ENCODE measurements at places on chromosomes 5 and 9.

DNA sequence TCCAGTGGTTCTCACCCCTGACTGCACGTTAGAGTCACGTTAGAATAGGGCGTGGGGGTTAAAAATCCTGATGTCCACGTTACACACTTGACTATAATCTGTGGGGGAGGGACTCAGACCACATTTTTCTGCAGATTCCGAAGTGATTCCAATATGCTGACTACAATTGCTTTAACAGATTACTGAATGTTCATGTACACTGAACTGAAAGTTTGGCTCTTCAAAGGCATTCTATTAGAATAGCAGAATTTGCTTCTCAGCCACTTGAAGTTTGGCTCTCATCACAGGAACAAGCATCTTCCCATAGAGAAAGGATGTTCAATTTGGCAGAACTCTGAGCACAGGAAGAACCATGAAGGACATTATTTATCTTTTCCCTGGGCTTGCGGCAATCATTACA lies 84.5 kb downstream of the HAPLN1 start:
- no peak for DNase-seq

- no peak for DNase-seq
Measured at GRCh38 chr5:137372773-137373160, 126.4 kb downstream of the SPOCK1 start.

DNA sequence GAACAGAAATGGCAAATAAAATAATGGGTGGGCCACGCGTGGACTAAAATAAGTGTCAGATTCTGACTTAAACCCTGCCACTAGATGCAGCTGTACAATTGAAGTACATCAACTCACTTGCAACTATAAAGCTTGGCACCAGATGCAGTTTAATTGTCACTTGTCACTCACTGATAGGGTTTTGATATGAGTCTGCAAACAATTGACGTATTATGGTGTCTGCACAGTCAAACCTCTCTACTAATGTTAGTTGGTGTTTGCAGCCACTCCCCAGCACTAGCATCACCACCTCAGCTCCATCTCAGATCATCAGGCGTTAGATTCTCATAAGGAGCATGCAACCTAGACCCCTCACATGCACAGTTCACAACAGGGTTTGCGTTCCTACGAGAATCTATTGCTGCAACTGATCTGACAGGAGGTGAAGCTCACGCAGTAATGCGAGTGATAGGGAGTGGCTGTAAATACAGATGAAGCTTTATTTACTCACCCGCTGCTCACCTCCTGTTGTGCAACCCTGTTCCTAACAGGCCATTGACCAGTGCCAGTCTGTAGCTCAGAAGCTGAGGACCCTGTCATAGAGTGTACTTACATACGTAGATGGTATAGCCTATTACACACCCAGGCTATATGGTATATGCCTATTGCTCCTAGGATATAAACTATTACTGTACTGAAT lies 72.1 kb upstream of the SEMA6A start:
- no peak for DNase-seq

DNA sequence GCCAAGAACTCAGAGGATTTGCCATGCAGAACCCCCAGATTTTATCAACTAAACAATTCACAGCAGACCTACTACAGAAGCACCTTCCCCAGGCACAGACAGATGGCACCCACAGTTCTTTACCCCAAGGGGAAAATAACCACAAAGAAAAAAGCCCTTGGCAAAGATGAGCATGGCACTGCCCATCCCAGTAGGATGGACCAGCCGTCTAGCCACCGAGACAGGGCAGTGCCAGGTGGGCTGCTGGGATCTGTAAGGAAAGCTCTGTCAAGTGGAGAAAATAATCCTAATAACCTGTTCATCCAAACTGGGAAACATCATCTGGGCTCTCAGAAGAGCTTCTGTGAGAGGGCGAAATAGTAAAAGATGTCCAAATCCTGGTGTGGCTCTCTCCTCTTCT lies 130.0 kb downstream of the COL23A1 start:
- no peak for DNase-seq

- DNase-seq: no peak
Measured at GRCh38 chr5:87393331-87393730, 19.4 kb downstream of the CCNH start.

DNA sequence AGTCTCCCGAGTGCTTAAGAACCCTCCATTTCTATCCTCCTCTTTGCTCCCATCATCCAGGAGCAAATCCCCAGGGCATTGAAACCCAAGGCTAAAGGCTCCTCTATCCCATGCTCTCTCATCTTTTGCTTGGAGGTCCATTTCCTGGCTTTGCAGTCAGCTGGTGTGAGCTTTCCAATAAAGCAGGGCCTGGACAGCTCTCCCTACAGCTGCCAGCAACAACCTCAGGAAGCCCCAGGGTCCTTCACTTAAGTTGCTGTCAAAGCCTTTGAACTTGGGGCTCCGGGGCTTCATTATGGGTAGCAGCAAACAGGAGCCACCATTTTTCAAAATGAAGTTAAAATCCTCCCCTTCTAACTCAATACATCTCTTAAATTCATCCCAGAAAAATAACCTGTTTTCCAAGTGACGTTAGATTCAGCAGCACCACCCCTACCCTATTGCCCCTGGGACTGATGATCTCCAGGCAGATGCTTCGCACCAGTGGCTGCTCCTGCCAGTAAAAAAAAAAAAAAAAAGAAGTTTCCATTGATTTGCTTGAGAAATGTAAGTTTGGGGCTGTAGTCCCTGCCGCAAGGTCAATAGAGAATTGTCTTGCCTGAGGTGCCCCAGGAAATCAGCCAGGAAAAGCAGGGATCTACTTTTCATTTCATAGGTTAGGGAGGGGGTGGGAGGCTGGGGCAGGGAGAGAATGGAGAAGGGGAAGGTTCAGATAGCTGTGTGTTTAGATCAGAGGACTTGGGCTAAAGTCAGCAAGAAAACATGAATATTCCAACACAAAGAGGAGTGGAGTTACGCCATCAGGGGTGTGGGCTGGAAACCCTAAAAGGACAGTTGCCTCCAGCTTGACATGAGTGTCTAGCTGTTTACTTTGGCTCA lies 83.8 kb upstream of the IL6ST start:
- no peak for DNase-seq

DNA sequence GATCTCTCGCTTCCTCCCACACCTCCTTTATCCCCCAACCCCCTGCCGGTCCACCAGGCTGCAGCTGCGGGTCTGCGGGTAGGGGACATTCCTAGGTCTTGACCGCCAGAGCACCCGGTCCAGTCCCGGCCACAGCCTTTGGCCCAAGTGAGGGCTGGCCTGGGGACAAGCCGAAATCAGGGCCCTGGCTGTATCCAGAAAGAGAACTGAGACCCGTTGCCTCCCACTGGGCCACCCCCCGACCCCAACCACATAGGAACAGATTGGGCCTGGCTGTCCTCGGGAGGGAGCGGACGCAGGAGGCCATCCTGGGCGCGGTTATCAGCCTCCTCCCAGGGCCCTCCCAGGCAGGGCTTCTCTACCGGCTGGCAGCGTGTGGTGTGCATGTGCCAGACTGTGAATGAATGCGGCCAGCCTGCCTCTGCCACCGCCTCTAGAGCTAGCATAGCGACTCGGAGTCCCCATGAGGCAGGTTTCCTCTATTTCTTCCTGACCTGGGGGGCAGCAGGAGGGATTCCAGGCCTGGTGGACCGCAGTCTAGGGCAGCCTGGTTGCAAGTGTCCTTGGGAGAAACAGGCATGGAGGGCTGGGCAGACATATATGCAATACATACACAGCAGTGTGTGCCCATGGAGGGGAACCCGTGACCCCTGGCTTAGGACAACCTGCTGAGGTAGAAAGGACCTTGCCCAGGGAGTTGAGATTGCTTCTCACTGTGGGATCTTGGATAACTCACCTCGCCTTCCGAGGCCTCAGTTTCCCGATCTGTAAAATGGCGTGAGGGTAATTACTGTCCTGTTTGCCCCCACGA lies 1.2 kb downstream of the N4BP3 start:
- DNase-seq: peak; percentile 82

DNA sequence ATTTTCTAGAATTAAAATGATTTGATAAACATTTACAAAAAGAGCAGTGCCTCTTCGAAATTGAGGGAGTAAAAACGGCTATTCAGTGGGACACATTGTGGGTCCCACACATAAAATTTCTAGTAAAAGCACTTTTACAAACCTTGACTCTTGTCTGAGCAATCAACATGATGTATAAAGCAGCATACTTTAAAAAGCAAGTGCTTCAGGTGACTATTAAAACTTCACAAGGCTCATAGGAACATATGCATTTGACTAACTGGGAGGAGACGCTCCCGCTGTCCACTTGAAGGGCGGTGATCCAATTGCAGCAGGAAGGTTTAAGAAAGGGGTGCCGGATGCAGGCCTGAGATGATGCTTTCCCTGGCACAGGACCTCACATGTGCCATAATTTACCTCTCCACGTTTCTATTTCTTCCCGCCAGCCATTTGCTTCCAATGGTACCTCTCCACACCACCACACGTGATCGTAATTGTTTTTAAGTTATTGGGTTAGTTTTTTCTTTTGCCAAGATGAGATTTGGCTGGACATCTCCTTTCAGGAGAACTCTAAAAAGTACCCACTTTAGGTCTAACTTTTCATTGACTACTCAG lies 1.8 kb downstream of the MCTP1 start:
- no peak for DNase-seq

- DNase-seq: no peak
Measured at GRCh38 chr5:53714667-53715010, 154.2 kb downstream of the NDUFS4 start.

GRCh38 chr5:35030426-35031100 lies 17.2 kb downstream of the AGXT2 start:
- DNase-seq: no peak

- DNase-seq: no peak
Measured at GRCh38 chr9:121368138-121368522, 1.9 kb downstream of the STOM start.

GRCh38 chr5:116561658-116562057 lies 13.0 kb downstream of the SEMA6A start:
- no peak for DNase-seq

DNA sequence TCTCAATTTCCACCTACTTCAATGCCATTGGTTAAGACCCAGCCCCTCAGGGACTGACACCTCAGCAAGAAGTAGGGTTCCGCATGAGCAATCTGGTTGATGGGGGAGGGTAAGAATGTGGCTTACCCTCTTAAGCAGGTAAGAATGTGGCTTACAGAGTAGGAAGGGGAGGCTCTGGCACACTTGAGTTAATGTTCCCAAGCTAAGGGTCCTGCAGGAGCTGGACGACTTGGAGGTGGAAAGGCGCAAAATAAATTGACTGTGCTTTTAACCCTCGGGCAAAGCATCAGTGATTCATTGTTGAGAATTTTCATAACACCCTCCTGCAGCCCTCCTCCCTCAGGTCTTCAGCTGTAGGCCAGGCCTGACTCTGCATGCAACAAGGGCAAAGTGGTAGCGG lies 24.9 kb upstream of the ADRA1B start:
- no peak for DNase-seq

DNA sequence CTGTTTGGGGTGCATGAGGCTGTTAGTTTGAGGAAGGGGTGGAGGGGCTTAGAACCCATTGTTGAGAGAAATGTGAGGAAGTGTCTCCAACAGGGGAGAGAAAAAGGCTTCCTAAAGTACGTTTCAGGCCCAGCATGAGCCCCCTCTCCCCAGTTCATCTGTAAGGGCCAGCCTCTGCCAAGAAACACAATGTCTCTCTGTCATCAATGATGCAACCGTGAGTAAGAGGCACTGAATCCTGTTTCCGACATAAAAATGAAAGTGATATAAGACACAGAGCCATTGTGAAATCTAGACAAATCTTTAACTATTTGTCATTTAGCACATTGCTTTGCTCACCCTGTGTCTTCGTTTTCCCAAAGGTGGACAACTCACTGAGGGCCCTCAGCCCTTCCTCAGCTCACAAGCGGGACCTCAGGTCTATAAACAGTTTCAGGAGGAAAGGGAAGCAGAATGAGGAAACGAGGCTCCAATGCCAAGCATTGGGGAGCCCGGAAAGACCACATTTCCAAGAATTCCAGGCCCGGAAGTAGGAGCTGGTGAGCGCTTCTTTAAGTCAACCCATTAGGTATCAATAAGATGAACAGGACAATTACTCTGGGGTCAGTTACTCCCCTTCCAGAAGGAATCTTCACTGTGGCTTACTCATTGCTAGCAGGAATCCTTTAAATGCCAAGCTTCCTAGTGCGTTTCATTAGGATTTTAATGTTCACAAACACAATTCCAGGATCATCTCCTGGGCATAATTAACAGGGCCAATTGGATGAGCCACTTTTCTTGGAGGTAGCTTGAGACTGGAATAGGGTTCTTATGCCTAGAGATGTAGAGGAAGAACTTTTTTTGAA lies 59.0 kb upstream of the KLF4 start:
- DNase-seq: peak; percentile 2

DNA sequence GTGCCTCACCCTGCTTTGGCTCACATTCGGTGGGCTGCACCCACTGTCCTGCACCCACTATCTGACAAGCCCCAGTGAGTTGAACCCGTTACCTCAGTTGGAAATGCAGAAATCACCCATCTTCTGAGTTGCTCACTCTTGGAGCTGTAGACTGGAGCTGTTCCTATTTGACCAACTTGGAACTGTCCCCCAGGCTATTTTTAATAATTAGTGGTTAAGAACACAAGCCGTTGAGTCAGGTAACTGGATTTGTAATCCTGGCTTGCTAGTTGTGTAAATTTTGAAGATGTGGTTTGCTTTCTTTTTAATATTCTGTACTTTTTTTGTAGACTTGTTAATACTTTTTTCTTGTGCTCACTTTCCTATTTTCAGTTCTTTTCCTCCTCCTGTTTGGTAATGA lies 81.2 kb downstream of the CNTLN start:
- no peak for DNase-seq

DNA sequence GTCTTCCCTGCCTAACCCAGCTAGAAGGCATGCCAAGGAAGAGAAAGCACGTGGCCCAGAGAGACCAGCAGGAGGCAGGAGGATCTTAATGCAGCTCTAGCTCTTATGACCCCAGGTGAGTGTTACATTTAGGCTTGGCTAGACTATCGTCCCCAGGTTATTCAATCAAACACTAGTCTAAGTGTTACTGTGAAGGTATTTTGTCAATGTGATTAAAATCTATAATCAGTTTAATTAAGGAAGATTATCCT lies 483.7 kb downstream of the BNC2 start:
- no peak for DNase-seq

- no peak for DNase-seq
Measured at GRCh38 chr5:6197427-6197826, 180.9 kb downstream of the MED10 start.

Data from natural killer cell (primary cell).